Activated CD4-positive, alpha-beta T cell treated with anti-CD3 and anti-CD28 coated beads, Interleukin-2, Interleukin-4, amounts not matched to agents 100 ng/mL and 50 ng/mL, durations not matched to agents 16 hours and 8 hours (primary cell): ENCODE measurements at places on chromosomes 3 and 15.

DNA sequence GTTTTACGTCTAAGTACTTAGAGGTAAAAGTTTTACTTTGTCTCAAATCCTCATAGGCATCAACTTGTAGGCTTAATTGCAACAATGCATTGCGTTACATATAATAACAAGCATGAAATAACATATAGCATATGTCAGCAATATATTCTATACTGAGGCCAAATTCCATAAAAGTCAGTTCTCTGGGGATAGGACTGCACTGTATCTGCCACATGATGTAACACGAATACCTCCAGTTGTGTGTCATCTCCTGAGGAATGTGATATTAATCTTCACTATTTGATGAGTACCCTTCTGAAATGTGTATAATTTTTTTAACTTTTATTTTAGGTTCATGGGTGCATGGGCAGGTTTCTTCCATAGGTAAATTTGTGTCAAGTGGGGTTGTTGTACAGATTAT lies 126.4 kb downstream of the IMPG2 start:
- no peak for DNase-seq

GRCh38 chr15:47541562-47541961 lies 175.7 kb upstream of the SEMA6D start:
- no peak for DNase-seq

DNA sequence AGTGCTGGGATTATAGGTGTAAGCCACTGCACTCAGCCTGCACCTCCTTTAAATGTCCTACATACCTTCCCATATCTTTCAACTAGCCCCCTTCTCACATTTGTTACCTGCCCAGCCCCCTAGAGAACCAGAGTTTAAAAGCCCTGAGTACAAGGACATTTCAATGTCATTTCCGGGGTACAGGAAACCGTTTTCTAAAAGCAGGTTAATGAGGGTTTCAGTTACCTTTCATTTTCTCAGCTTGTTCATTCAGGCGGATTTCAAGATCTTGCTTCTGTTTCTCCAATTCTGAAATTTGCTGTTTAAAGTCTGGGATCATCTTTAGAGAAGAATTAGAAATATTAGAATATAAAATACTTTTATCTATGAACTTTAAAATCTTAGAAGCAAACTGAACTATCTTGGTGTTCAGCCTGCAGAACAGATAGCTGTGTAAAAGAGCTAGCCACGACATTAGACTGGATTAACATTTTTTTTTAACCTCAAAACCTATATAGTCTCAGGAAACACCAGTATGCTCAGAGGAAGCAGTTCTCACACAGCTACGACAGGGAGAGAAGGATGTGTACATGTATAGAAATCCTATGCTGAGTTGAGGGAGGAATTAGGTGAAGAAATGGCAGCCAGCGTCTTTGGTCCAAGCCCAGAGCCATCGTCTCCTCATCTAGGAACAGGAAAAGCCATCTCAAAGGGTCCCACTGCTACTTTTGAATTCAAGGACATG lies 29.9 kb upstream of the GNB5 start:
- DNase-seq, result peak; percentile 19

- no peak for DNase-seq
Measured at GRCh38 chr3:155619118-155619915, 125.6 kb downstream of the PLCH1 start.

DNA sequence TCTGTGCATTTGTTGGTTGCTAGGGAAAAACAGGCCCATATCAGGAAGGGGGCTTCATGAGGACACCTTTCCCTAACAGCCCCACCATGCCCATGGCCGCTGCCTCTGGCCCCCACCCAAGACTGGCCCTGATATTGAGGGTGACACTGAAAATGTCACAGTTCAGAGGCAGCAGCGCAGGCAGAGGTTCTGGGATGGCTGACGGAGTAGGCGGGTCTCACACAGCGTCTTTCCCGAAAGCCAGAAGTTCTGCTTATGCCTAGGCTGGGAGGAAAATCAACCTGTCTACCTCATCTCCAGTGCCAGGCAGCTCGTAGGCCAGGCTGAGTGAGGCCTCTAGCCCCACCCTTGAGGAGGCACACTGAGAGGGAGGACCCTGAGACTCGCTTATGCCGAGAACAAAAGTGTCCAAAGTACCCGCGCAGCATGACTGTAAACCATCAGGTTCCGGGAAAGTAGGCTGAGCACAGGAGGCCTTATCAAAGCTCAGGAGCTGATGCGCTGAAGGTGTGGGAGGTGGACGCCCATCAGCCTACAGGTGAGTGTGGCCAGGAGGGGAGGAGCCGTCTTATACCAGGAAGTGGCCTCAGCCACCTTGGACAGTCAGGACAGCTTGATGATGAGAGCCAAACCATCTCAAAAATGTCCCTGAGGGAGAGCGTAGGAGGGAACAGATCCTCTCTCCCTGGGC lies 27.5 kb downstream of the GRAMD2A start:
- no peak for DNase-seq

- DNase-seq, result no peak
Measured at GRCh38 chr15:90913398-90913944, 10.4 kb downstream of the MAN2A2 start.

- DNase-seq, result no peak
Measured at GRCh38 chr3:71406972-71407810, 176.3 kb downstream of the FOXP1 start.

DNA sequence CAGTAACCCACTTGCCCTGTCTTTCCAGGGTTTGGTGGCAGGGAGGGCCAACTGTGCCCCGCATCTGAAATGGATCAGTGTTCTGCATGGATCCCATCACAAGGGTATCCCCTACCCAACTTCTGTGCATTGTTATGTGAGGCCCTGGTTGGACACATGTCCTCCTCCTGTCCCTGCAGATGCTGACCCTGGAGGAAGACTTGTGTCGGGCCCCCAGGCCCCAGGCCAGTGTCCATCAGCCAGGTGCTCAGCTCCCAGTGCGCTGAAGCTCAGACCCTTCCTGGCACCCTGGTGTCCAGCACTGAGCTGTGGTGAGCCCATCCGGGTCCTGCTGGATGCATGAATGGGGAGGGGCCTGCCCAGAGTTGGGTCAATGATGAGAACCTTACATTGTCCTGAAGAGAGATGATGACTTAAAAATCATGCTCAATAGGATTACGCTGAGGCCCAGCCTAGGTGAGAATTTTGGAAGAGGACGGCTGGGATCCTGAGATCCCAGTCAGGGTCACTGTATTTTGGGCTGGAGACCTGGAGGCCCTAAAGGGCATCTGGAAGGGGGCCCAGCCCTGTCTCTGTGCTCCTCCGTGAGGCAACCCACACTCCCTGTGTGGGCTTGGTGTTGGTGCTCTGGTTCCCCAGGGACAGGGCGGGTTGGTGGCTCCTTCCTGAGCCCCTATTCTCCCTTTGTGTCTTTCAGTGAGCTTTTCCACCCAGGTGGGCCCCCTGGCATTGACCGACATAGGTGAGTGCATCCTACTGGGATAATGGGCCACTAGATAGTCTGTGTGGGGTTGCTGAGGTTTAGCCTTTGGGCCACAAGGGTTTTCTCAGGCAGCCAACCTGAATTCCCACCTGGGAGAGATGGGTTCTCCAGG lies 199.1 kb downstream of the UBE3A start:
- DNase-seq, result no peak

GRCh38 chr3:160885791-160886286 lies 129.8 kb downstream of the PPM1L start:
- DNase-seq, result no peak

GRCh38 chr3:63655519-63655918 lies 3.0 kb downstream of the SNTN start:
- DNase-seq, result no peak

- no peak for DNase-seq
Measured at GRCh38 chr3:13079051-13079450, 5.8 kb upstream of the IQSEC1 start.

GRCh38 chr3:54877730-54878129 lies 50.1 kb downstream of the LRTM1 start:
- no peak for DNase-seq

GRCh38 chr15:76987896-76988860 lies 6.7 kb upstream of the PSTPIP1 start:
- peak; percentile 97 for DNase-seq

GRCh38 chr3:172218350-172219323 lies 179.3 kb downstream of the FNDC3B start:
- DNase-seq, result no peak

DNA sequence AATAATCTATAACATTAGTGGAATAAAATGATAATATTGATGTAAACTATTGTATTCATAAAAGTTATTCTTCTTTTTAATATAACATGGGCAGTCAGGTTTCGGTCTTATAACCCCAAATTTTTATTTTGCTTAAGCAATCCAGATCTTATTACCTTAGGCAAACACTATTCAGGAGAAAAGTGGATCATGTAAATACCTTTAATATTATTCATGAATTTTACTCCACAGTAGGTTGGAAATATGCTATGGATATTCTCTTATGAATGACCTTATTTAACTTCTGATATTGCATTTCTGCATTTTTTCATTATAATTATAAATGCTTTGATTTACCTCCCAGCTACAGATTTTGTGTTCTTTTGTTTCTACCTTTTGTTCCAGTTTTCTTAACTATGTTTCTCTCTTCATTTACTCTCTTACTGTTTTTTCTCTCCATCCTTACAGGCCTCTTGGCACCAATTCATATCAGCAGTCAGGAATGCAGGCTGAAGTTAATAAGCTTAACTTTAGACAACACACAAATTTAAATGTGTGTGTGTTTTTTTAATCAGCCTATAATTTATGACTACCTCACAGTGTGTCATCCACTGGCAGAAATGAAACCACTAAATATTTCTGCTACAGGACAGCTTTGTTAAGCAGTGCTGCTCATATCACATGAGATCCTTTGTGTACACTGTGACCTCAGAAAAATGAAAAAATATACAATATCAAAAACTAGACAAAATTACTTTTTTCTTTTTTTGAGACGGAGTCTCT lies 111.0 kb downstream of the NSUN3 start:
- no peak for DNase-seq

DNA sequence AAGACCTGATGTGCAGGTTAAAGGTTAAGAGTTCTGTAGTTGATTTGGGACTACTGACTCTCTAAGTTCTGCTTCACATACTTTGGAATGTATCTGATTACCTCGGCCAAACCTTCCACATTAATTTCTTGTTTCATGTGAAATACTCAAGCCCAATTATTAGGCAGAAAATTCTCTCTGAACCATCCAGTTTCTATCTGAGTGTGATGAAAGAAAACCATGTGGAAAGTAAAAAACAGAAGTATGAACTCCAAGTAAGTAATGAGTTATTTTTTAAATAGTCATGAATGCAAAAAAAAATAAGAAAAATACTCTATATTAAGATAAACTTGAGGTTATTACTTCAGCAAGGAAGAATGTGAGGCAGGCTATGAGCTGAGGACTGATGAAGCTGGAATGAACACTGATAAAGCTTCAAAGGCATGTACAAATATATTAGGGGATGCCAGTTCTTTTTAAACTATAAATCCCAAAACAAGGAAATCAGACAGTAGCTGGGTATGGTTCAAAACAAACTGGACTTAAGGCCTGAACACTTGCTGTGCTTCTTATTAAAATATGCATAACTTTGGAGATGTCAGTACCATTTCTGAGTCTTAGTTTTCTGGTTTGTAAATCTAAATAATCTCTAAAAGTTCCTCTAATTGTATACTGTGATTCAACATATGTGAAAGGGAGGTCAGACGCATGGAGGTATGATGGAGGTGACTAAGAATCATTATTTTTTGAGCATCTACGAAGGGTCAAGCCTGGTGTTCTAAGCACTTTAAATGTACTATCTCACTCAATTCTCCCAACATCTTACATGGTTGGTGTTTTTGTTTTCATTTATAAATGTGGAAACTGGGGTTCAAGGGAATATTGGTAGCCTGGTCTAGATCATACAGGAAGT lies 59.6 kb downstream of the COL6A6 start:
- no peak for DNase-seq

GRCh38 chr15:79090487-79091203 lies at the start of gene RASGRF1:
RASGRF1 (minus strand) TSS chr15:79090780; CDS start chr15:79090498, 282 bp downstream.
- DNase-seq, result no peak

DNA sequence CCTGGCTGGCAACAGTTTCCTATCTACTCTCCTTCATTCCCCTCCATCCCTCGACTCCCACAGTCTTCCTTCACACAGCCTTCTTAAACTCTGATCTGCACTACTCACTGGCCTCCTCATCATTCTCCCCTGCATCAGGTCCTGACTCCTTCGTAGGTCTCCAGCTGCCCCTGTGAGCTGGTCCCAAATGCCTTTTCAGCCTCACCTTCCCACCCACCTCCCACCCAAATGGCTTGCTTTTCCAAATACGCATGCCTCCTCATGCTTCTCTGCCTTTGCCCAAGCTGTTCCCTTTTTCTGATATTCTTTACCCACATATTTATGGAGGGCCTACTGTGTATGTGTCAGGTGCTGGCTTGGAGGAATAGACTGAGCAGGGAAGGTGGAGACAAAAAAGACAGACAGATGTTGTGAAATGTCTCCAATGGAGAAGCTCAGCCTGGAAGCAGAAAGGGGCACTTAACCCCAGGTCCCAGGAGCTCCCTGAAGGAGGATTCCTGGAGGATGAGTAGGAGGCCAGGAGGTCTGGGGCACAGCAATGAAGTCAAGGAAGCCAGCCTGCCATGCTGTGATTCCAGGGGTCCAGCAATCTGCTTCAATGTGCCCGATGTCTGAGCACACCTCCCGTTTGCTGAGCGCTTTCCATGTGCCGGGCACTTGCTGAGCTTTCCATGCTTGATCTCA lies 252.2 kb downstream of the SHQ1 start:
- no peak for DNase-seq

- no peak for DNase-seq
Measured at GRCh38 chr3:178306432-178307115, 229.7 kb upstream of the KCNMB2 start.

DNA sequence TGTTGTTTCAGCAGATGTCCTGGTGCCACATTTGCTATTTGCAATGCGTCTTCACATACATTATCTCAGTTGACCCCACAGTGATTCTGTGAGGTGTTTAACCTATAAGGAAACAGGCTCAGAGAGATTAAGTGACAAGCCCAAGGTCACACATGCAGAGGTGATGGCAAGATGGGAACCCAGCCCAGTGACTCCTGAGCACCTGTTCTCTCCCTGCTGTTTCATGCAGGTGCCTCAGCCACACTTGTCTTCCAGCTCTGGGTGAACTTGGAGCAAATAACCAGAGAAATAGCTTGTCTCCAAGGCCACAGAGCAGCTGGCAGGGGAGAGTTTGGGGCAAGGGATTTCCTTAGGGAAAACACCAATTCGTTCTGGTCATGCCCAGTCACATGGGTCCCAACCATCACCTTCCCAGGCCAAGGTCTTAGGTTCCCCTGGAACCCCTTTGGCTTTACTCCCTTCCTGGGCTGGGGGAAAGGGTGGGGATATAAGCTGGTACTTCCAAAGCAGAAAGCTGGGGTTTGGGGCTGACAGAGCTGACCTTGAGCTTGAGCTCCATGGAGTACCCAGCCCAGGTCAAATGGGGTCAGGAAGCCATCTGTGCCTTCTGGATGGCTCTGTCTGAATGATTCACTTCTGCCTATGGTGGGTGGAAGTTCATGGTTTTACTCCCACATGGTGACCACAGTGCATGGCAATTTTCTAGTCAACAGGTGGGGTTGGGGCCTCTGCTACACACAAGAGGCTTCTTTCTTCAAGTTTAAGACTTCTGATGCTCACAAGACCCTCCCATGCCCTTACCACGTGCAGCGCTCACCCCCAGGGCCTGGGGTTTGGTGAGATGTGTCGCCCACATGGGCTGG lies 22.4 kb downstream of the LIPC start:
- DNase-seq, result peak; percentile 18
